LHCN-M2 (cell line): ENCODE measurements at places on chromosomes 11 and 22.
A peak's percentile ranks its signal among the peaks of the same experiment; 100 is the strongest.

DNA sequence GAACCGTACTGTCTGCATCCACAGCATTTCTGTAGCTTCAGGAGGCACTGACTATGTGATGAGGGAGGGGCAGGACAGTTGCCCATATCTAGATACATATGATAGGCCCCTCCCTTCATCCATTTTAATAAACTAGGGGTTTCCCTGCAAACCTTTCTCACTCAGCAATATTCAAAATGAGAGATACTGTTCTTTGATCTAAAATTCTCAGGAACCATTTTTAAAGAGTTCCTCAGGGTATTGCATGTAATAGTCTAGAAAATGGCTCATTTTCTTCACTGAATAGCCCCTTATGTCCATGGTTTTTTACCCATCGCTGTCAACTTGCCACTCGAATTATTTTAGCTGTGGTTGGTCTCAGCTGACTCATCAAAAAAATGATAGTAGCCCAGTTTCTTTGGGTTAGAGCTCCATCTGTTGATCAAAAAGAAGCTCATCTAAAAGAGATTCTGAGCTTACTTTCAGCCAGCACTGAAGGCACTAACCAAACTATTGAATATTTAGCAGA is 37.0 kb upstream of the DNAJB7 start:
- DNase-seq: peak; percentile 73

GRCh38 chr22:31846161-31847115 is 92.6 kb downstream of the DEPDC5 start:
- DNase-seq: peak; percentile 63

DNA sequence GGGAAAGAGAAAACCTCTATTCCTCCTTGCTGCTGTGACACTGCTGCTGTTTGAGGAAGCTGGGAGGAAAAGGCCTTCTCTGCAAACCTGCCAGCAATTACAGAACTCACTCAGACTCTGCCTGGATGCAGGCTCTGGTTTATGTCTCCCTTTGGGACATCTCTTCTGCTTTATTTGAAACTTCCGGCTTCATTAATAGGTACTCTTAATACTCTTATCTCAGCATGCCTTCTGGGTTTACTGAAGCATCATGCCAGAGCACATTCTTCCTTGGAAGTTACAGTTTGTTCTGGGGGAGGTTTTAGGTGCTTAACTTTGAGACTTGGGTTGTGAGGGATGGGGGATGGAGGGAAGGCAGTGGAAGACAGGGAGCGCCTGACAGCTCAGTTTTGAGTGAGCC is 79.9 kb downstream of the NAV2 start:
- DNase-seq: no peak

DNA sequence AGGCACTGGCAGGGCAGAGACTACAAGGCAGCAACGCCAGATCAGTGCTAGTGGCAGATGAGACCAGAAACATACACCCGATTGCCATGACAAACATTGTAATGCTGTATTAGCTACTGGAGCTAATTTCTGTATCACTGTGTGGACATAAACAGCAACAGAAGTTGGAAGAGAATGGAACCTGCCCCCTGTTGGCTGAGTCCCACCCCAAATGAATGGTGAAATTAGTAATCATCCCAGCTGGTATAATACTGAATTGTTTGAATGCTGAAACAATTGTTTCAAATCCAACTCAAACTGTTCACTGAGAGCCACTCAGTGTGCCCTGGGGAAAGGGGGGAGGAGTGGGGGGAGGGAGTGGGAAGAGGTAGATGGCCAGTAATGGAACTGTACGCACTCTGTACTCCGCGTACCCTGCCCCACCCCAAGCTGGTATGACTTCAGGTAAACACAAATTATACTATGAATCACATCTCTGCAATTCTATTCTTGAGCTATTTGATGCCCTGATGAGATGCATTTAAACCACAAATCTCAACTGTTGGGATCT is 11.2 kb upstream of the BIRC3 start:
- DNase-seq: peak; percentile 52

DNA sequence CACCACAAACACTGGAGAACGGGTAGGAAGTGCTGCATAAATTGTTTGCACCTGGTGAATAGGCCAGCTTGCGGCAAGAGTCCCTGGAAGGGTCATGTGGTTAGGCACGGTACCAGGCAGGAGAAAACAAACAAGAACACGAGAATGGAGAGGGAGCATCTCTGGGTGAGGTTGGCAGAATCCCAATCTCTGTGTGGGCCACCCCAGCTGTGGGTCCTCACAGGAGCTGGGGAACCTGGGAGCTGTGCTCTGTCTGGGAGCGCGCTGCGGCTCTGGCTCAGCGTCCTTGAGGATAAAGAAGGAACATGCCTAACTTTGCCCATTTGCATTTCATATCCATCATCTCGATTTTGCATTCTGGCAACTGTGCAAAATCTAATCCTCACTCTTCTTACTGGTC is 46.1 kb upstream of the JAM3 start:
- no peak for DNase-seq

- DNase-seq: no peak
These were observed 120.9 kb upstream of the LDLRAD3 start for GRCh38 chr11:35822815-35823495.

GRCh38 chr11:334264-334994 is 13.8 kb upstream of the IFITM3 start:
- DNase-seq: no peak

- no peak for DNase-seq
These were observed 13.6 kb downstream of the TRIM29 start for GRCh38 chr11:120124355-120124754.

DNA sequence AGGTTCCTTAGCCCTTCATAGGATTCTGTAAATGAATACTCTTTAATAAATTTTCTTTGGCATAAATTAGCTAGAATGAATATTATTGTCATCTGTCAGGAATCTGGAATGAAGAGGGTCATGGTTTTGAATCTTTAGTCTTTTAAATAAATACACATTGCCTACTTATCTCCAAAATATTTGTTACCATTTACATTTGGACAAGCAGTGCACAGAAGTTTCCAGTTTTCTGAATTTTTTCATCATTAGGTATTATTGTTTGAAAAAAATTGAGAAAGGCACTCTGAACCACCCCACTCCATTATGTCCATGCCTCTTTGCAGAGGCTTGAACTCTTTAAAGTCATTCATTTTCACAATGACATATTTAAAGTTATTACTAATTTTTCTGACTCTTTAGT is 549.0 kb upstream of the LUZP2 start:
- no peak for DNase-seq

DNA sequence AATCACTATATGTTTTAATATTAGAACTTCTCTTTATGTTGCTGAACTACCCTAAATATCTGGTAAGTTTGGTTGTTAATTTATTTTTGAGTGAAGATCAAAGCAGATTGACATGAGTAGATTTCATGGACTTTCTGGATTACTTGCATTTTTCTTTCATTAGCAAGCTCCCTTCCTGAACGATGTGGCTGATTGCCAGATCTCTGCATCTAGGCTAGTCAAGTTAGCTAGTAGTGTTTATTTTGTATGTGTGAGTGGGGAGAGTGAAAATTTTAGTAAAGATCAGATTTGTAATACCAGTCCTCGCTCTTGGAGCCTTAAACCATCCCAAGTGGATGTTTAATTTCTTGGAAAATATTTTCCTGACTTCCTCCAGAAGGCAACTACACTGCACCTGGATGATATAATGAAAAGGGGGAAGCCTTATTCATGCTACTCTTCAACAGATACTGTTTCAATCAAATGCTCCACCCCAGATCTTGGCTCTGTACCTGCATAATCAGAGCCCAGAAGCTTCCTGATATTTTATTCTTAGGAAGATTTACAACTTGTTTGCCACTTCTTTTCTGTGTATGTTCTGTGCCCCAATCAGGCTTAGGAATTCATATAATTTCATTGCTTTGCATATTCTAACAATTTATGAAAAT is 143.2 kb upstream of the GRIA4 start:
- DNase-seq: peak; percentile 18
